ENCODE measurements at places on chromosomes 6 and 20. TPM values are rescaled to one million over a fixed set of nuclear protein-coding genes. Genes with fewer than 3 reads are reported as not detected.

DNA sequence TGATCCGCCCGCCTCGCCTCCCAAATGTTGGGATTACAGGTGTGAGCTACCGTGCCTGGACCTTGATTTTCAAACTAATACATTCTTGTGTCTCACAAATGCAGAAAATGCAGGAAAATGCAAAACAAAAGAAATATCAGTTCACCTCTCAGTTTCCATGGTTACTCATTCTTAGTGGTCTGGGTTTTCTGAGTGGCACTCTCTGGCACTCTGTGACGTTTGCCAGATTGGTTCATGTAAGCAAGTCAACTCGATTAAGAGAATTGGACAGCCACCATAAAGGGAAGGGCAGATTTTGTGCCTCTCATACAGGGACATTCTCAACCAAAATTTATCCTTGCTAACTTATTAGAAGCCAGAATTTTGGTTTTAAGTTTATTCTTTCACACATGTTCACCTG, 8.6 kb downstream of the CMTR1 start:
- DNase-seq, result no peak

DNA sequence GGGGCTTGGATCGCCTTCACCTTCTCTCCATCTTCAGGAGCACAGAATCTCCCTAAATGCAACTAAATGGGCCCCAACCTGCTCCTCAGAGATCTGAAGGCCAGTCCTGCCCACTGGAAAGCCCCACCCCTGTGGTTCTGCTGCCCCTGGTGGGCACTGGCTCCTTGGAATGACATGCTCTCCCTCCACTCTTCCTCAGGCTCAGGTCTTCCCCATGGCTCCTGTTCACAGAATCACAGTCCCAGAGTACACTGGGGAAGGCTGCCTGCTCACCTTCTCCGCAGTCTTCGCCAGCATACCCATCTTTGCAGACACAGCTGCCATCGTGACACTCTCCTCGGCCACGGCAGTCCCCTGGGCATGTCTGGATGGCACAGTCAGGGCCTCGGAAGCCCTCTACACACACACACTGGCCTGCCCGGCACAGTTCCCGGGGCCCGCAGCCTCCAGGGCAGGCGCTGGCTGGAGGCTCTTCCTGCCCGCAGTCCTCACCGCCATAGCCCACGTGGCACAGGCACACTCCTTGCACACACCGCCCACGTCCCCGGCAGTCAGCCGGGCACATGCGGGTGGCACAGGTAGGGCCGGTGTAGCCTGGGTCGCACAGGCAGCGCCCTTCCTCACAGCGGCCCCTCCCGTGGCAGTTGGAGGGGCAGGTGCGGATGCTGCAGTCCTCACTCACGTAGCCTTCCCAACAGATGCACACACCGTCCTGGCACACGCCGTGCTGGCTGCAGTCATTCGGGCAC, 13.6 kb downstream of the TNXB start:
- DNase-seq, result no peak

- DNase-seq, result no peak
Measured at GRCh38 chr6:372336-372911, 19.1 kb upstream of the IRF4 start.

- DNase-seq, result no peak
Measured at GRCh38 chr20:51531141-51531710, 11.3 kb downstream of the NFATC2 start.

Gene BTN1A1
- not detected for total RNA-seq
